ENCODE measurements at places on chromosomes 5 and 9.

DNA sequence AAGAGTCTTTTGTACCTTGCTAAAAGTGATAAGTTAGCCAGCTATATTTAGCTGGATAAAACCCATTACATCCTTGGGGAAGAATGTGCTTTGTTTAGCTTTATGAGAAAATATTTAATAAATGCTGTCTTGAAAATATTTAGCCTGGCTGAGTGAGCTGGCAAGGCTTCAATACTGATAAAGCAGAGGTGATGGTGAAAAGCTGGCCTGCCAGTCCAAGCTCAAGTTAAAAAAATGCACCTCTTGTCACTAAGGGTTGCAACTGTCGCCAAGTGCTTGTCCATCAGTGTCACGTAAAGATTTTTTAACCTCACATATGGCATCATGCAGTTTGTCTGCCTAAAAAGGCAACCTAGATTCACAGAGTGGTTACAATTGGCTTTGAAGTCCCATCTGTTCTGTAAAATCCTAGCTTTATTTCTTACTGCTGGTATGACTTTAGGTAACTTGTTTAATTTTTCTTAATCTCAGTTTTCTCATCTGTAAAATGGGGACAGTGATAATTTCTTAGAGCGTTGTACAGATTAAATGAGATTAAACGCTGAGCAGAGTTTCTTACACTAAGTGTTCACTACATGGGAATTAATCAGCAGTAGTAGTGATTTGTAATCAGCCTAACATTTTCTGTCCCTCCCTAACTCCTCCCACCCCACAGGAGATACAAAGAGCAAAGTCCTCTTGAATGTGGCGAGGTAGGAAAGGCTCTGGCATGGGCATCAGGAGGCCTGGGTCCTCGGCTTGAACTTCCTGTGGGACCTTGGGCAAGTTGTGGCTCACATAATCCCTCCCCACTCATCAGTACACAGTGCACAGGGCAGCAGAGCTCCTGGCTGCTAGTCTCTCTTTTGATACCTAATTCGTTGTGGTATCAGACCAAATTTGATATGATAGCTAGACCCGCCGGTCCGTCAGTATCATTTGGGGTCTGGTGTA lies 48.7 kb downstream of the PIK3R1 start:
- peak; percentile 82 for DNase-seq

DNA sequence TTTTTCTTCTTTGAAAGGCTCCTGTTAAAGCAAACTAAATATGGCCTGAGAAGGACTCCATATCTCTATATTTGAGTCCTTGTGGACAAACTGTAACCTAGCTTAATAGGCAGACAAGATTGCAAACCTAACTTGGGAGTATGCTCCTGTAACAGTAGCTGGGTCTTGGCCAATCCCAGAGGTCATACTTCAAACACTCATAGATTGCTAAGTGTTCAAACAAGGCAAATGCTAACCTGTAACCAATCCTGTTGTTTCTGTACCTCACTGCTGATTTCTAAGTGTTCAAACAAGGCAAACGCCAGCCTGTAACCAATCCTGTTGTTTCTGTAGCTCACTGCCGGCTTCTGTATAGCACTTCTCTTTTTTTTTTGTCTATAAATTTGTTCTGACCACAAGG lies 50.6 kb upstream of the CLK4 start:
- no peak for DNase-seq

DNA sequence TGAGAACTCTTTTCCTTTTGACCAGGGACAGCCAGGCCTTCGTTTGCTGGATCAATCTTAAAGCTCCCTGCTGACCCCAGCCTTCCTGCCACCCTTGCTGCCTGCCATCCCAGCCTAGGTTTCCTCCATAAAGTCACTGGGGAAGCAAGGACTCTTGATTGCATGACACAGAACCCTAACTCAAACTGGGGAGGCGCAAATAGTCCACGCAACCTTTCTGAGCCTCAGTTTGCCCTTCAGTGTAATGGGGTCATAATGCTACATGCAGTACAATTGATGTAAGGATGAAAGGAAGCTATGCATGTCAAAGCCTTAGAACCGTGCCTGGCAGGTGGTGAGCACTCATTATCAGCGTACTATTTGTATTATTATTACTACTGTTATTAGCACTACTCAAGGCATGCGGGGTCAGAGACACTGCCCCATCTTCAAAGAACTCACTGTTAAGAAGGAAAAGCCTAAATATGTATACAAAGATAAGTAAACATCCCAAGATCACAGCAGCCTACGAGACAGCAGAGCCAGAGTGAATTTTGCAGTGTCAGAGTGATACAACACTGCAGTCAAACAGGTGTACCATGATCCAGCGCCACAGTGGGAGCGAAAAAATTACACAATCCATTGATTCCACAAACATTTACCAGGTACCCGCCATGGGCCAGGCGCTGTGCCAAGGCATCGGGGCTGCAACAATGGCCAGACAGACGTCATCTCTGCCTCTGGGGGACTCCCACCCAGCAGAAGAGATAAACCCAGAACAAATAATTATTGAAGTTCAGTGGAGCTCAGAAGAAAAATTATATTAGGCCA lies 16.9 kb upstream of the CPLX2 start:
- DNase-seq: no peak

DNA sequence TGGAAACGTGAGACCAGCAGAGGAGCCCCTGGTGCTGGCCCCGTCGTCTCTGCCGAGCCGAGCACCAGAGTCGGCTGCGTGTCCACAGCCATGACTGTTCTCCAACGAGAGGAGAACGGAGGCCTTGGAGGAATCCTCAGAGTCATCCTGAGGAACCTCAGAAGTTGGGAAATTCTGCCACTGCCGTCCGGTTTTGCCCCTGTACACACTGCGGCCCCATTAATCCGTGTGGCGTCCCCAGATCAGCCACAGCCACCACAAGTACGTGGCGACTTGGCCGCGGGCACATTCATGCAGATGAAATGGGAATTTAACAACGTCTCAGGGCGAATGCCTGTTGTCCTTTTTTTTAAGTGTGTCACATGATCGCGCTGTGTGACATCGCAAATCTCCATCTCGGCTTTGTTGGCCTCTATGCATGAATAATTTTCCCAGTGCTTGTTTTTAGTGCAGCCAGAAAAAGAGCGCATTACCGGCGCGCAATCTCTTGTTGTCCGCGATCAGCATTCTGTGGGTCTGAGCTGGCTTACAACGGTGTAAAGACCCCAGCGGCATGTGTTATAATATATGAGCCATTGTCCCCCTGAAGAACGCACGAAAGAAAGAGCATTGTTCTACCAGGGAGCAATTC lies 323.0 kb upstream of the IRX4 start:
- DNase-seq: no peak

GRCh38 chr9:83266331-83266665 lies 203.4 kb upstream of the RASEF start:
- DNase-seq: no peak

- no peak for DNase-seq
Measured at GRCh38 chr5:176180781-176181180, 57.4 kb upstream of the SIMC1 start.

DNA sequence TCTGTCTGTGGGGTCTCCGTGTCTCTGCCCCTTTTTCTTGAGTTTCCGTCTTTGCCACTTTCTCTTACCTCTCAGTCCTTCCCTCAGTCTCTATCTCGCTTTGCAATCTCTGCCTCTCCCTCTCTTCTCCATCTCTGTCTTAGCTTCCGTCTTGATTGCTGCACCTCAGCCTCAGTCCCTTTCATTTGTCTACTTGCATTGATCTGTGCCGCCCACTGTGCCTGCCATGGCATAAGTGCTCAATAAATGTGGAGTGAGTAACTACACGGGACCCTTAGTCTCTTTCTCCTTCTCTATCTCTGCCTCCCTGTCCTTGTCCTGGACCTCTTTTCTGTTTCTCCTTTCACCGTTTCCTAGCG lies 6.6 kb downstream of the PCDHGC5 start:
- no peak for DNase-seq

DNA sequence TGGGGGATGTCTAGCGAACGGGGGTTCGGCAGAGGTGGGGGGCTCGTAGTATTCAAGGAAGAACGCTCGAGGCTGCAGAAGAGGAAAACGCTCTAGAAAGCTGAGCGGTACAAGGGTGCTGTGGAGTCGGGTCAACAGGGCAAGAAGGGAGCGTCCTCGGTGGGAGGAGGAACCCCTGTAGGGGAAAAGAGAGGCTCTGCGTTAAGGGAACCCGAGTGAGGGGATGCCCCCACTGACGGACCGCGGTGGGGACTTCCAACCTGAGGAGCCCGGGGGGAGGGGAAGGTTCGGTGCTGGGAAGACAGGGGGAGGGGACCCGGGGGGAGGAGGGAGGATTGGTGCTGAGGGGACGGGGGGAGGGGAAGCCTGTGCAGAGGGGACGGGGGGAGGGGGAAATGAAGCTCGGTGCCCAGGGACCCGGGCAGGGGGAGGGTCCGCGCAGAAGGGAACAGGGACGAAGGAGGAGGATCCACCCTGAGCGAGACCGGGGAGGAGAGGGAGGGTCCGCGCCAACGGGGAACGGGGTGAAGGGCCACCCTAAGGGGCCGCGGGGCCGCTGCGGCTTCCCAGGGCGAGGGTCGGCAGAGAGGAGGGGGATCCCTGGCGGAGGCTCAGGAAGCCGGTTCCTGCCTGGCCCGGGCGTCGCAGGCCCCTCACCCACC lies 621 bp downstream of the NR6A1 start:
- no peak for DNase-seq

GRCh38 chr9:124442379-124442778 lies 7.9 kb upstream of the ADGRD2 start:
- DNase-seq: no peak

DNA sequence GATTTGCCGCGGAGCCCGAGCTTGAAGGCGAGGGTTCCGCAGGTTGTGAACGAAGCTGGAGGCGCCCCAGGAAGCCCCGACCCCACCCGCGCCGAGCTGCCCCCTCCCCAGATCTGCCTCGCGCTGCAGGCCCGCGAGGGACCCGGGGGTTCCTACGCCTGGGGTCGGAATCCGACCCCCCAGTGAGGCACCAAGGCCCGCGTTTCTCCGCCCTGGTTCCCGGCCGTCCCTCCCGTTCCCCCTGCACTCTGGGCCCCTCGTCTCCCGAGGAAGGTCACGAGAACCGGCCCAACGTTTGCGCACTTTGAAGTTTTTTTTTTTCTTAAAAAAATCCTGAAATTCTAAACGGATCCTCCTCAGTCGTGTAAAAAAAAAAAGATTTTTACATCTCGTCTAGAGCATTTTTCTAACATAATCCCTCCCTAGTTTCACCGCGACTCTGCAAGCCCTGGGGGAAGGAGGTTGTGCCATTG lies 880 bp upstream of the GFPT2 start:
- peak; percentile 38 for DNase-seq

DNA sequence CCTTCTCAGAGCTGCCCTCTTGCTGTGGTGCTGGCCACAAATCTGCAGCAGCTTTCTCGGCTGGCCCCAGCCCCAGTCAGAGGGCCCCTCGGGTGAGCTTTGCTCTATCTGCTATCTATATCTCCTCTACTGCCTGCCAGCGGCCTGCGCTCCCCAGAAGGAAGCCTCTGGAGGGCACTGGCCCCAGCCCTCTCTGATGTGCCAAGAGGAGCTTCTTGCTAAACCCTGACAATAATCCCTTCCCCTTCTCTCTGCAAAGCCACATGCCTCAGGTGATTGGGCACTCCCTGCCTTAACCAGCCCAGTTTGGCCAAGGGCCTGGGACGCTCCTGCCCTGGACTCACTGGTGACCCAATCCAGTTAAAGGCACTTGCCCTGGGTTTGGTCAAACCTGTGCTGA lies 42.7 kb downstream of the CAMK2A start:
- DNase-seq: peak; percentile 66
